Dorsolateral prefrontal cortex (tissue), 122 donors: ENCODE measurements at places on chromosomes 12 and 14.
A peak's percentile ranks its signal among the peaks of the same experiment; 100 is the strongest.

- no peak for DNase-seq
Observed at GRCh38 chr12:54661048-54661447, 12.9 kb upstream of the DCD start.

DNA sequence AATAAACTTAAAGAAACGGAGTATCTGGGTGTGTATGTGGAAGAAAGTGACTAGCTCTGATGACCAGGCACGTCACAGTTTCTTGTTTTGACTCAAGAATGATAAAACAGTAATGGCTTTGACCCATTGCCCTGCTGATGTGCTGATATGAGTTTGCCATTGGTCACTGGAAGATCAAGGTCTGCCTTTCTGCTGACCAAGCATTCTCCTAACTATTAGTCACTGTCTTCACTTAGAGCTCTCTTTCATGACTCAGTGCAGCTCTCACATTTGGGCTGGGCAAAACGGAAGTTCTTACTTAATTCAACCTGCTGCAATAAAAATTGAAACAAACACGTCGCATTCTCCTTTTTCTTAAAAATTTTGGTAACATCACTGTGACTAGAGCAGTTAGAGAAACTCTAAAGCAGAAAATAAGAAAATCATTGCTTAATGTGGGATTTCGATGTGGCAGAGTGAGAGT, 366.7 kb downstream of the BTG1 start:
- DNase-seq, result no peak

DNA sequence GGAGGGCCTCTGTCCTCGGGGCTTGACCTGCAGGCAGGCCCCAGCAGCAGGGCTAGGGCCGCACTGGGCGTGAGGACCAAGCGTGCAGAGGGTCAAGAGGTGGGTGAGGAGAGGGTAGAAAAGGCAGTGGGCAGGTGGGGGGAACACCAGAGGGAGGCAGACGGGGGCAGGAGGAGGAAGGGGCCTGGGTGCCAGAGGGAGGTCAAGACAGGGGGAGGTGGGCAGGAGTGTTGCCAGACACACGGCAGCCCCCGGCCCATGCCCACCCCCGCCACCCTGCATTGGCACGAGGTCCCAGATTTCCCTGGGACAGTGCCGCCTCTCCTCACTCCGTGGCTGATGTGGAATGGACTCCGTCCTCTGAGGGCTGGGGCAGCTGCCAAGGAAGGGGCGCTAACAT, 8.2 kb downstream of the TMEM121 start:
- DNase-seq, result no peak

DNA sequence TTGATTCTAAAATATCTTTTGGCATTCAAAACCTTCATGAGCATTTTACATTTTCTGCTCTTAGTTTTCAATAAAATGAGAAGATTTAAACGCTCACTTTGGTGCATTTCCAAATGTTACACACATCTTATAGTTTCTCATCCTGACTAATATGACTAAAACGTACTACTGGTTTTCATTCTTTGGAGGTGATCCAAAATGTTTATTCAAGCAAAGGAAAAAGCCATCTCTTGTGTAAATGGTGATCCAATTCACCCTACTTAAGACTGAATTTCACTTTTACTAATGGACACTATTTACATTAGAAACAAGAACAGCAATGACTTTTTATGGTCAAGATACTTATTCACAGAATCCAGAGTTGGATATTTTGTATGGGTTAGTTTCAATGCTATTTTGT, 86.6 kb downstream of the KITLG start:
- no peak for DNase-seq

- no peak for DNase-seq
Observed at GRCh38 chr14:96118391-96118790, 79.2 kb downstream of the C14orf132 start.

DNA sequence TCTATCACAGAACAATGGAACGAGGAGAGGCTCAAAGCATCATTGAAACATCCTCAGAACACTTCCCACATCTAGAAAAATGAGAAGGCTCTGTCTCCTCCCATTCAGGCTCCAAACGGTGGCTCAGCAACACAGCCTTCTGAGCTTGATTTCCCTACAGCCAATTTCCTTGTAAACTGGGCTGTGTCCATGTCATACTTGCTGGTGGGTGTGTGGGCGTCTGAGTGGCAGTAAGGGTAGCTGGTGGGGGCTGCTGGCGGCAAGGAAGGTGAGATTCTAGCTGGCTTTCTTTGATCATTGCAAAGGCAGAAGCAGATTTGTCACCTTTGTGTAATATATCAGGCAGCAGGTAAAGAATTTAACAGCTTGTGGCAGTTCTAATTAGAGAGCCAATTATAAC, 163.7 kb downstream of the CALM1 start:
- DNase-seq, result no peak

DNA sequence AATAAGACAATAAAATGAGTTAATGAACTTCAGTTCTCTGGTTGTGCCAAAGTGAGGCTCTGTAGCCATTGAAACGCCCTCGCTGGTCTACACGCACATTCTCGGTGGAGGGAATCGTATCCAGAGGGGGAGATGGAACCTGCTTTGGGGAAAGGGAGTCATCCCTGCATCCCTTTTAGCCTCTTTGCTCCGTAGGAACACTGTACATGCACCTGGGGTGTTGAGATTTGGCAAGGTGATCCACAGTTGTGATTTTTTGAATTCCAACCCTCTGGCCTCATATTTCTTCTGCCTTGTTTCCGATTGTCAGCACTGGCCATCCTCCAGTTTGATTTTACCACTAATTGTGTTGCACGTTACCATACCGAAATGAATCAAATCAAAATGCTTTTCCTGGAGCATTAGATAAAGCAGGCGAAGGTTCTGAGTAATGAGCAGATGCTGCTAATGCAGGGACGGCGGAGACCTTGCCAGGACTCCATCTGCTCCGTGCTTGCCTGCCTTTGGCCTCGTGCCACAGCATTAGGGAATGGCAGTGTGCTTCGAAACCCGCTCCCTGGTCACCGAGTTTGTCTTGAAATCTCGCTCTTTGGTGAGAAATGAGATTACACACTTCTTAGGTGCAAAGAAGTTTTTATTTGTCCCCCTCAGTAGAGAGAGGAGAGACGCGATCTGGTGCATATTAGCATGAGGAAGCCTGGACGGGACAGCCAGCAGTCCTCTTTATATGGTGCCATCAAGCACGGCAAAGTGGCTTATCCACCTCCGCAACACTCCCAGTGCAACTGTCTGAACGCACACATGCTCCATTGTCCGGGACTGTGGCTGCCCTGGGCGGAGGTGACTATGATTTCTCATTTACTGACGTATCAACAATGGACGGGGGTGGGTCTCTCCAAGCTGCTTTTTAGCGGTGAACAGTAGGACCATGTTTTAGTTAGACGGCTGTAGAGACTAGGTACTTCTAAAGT, 59.1 kb downstream of the FBXW8 start:
- DNase-seq, result peak; percentile 45

DNA sequence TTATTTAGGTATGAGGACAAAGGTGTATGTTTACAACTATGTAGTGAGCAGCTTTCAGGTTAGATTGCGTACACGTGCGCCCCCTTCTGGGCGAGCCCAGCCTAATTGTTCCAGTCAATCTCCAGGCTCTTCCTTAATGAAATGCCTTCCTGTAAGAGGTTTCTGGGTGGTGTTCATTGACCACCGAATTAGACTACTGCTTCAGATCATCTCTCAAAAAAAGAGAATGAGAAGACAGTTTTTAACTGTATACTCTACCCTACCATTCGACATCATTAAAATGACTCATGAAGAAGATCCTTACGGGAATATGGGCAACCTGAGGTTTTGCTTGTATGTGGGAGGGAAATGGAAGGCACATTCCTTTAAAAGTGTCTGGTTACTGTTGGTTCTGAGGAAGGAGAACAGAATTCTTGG, 2.1 kb downstream of the LUM start:
- peak; percentile 22 for DNase-seq

- no peak for DNase-seq
Observed at GRCh38 chr14:70807898-70808415, 1.4 kb downstream of the MAP3K9 start.

DNA sequence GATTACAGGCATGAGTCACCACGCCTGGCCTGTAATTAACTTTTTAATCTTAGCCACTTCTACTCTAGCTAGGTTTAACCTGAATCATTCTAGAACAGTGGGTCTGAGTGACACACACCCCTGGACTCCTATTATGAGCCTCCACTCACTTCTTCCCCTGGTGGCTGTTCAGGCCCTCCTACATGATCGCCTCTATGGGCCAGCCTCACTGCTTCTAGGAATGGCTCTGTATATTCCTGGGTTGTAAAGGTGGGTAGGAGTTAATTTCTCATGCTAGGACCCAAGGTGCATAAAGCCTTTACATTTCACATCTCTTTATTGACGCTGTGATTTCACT, 8.0 kb upstream of the RNU6-8 start:
- no peak for DNase-seq

DNA sequence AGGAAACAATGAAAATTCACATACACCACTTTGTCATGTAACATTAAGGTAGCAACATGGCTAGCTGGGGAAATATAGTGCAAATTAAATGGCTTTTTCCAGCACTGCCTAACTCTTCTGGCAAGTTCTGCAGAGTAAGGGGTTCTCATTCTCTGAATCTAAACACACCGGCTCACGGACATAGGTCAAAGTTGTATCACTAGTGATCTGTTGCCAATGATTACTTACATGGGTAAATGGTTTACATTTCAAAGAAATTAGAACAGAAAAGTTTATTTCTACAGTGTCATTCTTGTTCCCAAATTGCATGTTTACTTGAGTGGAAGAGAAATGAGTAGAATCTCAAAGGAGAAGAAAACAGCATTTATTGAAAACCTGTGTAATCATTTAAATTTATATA, 381.9 kb downstream of the PRKD1 start:
- no peak for DNase-seq

DNA sequence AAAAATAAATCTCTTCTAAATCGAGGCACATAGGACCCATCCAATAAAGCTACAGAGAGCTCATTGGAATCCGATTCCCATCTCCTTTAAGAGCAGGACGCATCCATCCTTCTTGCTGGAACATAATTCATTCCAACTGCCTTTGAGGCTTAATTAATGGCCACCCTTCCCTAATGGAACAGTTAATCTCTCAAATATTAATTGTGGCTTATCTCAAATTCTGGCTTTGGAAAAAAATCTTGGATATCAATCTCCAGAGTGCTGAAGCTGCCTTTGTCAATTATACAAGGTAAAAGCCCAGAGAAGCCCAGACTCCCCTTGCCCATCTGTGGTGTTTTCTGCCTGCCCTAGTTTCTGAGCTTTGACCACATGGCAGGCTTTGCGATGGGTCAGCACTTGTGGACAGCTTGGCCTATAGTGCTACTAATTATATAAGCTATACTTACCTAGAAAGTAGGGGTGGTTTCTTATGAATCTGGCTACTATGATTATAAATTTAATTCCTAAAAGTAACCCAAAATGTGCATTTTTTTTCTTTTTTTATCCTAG, 246.3 kb downstream of the NUAK1 start:
- no peak for DNase-seq

GRCh38 chr12:82625523-82625922, 61.2 kb upstream of the TMTC2 start:
- peak; percentile 65 for DNase-seq

GRCh38 chr12:81300454-81300853, 222.6 kb downstream of the ACSS3 start:
- DNase-seq, result no peak

DNA sequence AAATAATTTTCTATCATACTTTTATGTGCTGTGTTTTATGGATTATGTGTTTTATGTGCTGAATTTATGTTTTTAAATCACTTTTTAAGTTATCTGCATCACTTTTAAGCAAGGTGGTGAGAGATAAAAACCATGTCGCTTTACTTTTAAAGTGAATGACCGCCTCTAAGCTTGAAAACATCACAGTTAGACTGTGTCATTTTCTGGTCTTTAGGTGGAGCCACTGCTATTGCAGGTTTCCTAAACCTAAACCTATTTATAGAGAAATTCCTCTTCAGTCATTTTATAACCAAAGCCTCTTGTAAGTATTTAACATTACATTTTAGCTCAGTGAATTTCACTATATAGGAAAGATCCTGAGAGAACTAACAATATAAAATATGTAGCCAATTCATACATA, 21.0 kb upstream of the MDM2 start:
- DNase-seq, result no peak

DNA sequence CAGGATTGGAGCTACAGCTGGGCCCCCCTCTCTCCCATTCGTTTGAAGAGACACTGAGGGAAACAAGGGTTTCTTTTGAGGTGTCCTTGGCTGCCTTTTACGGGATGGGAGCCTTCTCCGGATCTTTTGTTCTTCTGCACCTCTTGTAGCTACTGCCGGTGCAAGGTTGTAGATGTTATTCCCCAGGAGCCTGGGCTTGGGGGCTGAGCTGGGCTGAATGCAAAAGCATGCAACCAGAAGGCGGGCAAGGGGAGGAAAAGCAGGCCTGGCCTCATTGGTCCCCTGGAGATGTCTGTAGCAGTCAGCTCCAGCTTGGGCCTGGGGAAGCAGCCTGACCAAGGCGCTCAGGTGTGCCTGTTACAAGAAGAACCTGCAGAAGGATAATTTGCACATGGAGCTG, 110.3 kb downstream of the GCH1 start:
- DNase-seq, result no peak

DNA sequence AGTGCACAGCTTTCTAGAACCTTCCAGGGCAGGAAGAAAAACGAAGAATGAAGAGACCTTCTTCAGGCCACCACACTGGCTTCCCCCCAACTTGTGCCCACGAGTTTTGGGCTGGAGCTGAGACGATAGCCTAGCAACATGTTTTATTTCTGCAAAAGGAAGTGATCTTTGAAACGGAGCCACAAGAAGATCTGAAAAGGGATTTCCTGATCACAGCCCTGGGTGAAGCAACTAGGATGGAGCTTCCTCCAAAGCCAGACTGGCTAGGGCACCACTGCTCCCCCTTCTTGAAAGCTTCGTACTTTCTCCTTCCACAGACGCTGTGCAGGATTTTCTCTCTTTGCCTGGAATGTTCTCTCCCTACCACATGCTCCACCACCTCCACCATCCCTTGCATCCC, 418.3 kb downstream of the MED13L start:
- DNase-seq, result no peak

GRCh38 chr12:95790033-95790916, at the start of gene NTN4:
NTN4 (minus strand) TSS chr12:95790764; CDS start chr12:95790309, 455 bp downstream.
- DNase-seq, result peak; percentile 43

DNA sequence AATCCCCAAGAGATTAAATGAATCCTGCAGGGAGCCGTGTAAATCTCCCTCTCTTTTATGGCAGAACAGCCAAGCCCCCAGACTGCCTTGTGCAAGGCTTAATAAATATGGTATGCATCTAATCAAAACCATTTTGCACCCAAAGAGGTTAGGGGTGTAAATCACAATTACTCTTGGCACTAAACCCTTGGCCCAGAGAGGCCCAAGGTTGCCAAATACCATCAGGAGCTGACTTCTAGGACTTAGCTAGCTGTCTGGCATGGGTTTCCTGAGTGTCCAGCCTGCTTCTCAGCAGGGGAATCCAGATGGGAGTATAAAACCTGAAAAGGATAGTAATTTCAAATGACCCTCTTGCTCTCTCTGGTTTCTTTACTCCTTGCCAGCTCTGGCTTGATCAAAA, 610.4 kb downstream of the MED13L start:
- no peak for DNase-seq

- no peak for DNase-seq
Observed at GRCh38 chr12:51600721-51601120, 9.7 kb downstream of the SCN8A start.

GRCh38 chr14:102352213-102352612, 10.5 kb downstream of the CINP start:
- no peak for DNase-seq
